Nucleus accumbens (tissue), 56 donors: ENCODE measurements at places on chromosomes 6 and 20.

- DNase-seq: no peak
Observed at GRCh38 chr6:125077453-125077852, 76.1 kb upstream of the TPD52L1 start.

DNA sequence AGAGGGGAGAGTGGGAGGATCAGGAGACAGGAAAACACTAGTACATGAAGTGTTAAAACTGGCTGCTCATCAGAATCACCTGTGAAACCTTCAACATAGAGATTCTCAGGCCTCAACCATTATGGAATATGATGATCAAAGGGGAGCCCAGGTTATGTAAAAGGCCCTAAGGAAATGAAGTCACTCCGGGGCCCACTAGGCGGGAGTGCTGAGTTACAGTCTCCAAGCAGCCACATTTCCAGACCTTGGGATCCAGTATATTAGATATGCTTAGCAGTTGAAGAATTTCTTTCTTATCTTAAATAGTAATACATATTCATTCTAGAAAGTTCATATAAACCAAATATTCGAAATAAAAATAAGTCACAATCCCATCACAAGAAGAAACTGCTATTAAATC lies 476.3 kb downstream of the PRKN start:
- no peak for DNase-seq

DNA sequence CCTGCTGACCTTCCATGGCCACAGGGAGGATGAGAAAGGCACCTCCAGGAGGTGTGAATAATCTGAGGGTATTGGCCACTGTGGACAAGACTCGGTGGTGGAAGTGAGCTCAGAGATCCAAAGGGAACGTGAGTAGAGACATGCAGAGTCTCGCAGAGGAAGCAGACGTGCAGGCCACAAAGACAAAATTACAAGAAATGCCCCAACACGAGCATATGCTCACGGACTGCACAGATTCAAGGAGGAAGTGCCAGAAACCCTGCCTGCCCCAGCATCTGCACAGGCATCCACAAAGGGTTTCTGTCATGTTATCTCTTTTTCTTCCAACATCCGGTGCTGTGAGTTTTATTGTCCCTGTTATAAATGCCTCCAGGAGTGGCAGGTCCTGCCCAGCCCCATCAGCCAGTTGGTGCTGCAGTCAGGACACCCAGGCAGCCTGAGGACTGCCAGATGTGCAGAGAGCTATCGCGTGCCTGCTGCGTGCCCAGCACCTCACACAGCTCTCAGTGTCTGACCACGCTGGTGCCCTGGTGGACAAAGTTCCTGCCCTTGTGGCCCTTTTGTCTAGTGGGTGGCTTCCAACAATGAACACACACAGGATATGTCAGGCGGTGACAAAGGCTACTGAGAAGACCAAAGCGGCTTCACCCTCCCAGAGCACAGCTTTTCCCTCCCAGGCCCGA lies 34.0 kb upstream of the FANCE start:
- peak; percentile 67 for DNase-seq

GRCh38 chr6:36724514-36725390 lies 27.1 kb downstream of the RAB44 start:
- no peak for DNase-seq

GRCh38 chr6:163380216-163380615 lies 34.3 kb upstream of the QKI start:
- no peak for DNase-seq

- no peak for DNase-seq
Observed at GRCh38 chr6:7215131-7215530, 97.9 kb downstream of the SSR1 start.

DNA sequence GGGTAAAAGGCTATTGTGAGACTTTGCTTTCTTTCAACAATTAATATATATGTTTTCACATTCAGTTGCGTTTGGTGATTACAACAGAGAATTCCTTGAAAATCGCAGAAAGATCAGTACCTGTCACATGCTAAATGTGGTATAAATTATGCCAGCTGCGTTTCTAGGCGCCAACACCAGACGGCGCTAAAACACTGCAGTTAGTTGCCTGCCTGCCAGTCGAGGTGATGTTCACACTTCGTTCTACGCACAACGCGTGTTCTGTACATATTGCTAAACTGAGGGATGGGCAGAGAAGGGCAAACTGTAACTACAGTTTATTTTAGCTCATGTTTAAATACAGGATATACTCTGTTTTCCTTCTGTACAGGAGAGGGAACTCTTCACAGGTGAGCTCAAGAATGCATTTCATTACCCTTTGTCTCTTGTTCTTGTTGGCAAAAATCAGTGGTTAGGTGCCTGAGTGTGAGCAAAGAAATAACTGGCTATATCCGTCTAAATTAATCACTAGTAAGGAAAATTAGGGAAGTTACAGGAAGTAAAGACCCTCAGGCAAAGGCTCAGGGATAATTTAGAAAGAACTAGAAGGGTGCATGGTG lies 100.1 kb upstream of the RGS17 start:
- DNase-seq: no peak

DNA sequence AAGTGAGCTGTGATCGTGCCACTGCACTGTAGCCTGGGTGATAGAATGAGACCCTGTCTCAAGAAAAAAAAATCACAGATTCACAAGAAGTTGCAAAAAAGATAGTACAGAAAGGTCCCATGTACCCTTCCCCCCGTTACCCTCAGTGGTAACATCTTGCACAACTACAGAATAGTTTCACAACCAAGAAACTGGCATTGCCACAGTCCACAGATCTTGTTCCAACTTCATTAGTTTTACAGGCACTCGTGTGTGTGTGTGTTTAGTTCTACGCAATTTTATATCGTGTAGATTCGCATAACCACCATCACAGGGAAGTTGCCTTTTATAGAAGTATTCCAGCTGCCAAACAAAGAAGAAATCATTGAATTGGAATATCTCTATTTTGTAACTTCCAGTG lies 19.1 kb downstream of the SPATA2 start:
- DNase-seq: no peak

- DNase-seq: no peak
Observed at GRCh38 chr6:169072127-169073042, 181.3 kb downstream of the THBS2 start.

GRCh38 chr20:33624399-33624798 lies 37.7 kb upstream of the C20orf144 start:
- DNase-seq: no peak

DNA sequence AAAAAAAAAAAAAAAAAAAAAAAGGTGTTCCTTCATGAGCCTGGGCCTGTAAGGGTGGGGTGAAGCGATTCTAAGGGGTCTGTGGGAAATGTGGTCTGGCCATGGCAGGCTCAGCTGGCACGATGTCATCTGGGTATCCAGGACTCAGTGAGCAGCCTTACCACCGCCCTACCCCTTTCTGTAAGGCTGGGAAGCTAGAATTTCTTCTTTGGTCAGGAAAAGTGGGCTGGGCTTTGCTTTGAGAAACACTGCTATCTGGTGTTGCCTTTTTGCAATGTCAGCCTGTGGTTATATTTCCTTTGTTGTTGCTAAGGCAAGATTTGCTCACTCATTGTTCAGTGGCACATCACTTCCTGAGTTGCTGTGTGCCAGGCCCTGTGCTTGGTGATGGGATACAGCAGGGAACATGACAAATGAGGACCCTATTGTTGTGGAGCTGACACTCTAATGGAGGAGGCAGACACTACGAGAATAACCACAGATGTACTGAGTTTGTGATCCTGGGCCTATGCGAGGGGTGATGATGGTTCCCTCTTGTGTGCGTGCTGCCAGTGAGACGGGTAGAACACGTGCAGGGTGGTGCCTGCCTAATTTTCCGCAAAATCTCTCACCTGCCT lies 45.9 kb upstream of the ZNFX1 start:
- DNase-seq: no peak

- DNase-seq: no peak
Observed at GRCh38 chr20:54477191-54477955, 2.0 kb downstream of the DOK5 start.

DNA sequence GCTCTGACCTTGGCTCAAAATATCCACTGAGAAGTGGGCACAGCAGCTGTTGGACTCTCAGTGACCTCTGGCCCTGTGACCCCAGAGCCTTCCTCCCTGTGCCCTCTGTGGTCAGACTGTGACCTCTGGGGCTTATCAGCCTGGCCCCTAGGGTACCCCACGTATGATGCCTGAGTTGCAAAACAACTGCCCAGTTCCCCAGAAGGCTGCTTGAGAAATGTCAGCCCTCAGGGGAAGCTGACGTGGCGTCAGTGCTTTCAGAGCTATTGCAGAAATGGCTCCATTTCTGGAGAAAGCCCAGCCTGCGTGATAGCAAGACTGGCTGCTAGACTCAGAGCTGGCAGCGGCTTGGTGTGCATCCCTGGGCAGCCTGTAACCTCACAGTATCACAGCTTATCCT lies 31.5 kb upstream of the TGM2 start:
- DNase-seq: no peak

DNA sequence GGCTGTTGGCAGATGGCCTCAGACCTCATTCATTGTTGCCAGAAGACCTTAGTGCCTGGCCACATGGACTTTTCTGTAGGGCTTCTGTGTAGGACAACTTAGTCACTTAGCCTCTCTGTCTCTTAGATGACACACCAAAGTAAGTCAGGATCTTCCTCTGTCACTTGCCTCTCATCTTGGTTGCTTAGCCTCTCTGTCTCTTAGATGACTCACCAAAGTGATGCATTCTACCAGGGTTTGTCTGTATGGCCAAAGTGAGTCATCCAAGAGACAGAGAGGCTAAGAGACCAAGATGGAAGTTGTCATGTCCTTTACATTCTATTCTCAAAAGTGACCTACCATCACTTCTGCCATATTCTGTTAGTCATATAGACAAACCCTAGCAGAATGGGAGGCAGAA lies 255.9 kb upstream of the DEFB112 start:
- no peak for DNase-seq

- no peak for DNase-seq
Observed at GRCh38 chr6:41273714-41274113, 12.8 kb downstream of the TREM1 start.

GRCh38 chr6:25219917-25220278 lies 59.3 kb upstream of the CARMIL1 start:
- no peak for DNase-seq

DNA sequence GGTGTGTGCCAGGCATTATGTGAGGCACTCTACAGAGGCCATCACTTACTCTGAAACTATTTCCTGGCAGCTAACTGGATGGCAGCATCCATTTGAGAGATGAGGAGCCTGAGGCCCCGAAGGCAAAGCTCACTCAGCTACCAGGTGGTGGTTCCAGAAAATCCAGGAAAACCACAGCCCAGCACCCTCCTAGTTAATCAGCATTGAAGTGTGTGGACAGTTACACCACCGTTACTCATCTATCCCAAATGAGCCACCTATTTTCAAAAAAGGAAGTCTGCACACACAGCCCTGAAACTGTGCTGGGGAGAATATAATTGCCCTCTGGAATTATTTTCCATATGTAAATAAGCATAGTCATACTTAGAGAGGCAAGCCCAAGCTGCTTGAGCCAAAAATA lies 67.4 kb downstream of the CNBD2 start:
- no peak for DNase-seq

DNA sequence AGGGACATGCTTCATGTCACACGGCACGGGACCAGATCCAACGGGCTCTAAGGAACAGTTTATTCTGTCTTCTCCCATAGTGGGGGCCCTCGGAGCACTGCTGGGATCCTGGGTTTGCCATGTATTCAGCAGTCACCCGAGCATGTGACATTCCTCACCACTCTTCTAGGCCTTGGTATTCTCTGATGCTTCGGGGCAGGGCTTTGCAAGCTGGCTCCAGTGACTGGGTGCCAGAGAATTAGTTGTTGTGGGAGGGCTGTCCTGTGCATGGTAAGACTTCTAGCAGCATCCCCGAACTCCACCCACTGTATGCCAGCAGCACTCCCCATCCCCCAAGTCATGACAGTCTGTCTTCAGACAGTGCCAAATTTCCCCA lies 5.4 kb downstream of the CCN5 start:
- DNase-seq: peak; percentile 55

DNA sequence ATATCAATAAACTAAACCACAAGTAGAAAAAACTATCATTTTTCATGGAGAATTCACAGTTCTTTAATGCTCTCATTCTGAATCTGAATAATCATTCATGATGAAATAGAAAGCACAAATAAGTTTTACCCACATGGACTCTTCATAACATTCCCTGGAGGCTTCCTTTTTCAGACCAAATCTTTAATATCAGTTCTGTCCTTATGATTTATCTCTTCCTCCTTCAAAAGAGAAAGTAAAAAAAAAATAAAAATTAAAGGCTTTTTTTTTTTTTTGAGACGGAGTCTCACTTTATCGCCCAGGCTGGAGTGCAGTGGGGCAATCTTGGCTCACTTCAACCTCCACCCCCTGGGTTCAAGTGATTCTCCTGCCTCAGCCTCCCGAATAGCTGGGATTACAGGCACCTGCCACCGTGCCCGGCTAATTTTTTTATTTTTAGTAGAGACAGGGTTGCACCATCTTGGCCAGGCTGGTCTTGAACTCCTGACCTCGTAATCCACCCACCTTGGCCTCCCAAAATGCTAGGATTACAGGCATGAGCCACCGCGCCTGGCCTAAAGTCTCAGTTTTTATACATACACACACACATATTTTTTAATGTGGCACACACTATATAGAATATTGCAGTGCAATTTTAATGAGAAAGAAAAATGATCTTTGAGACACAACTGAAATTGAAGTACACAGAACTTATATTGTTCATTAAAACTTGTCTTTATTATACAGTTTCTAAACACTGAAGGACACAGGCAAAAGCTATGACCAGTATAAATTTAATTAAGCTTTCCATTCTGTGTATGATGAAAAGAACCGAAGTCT lies 31.9 kb upstream of the ZNF217 start:
- DNase-seq: no peak

- no peak for DNase-seq
Observed at GRCh38 chr6:135260612-135261011, 79.5 kb downstream of the MYB start.

DNA sequence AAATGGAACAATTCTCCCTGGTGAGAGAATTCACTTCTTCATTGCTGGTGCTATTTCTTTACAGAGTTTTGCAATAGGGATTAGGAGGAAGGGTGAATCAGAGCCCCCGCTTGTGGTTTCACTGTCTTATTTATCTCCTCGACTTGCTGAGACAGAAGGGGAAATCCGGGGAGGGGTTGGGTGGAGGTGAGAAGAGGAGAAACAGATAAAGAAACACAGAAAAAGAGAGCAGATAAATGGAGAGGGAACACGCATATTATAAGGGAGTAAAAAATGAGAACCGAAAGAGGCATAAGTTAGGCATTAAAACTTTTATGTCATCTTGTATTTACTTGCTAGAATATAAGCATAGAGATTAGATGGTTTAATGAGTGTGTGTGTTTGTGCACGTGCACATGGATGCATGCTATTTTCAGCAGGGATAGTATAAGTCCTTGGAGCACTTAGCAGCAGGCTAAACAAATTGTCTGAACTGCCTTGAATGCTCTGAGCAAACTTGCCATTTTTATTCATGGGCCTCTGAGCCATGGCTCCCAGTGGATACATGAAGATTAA lies 105.0 kb downstream of the OLIG3 start:
- no peak for DNase-seq

GRCh38 chr20:54560357-54560756 lies 85.0 kb downstream of the DOK5 start:
- DNase-seq: no peak
